ENCODE measurements at places on chromosomes 11 and 22.

DNA sequence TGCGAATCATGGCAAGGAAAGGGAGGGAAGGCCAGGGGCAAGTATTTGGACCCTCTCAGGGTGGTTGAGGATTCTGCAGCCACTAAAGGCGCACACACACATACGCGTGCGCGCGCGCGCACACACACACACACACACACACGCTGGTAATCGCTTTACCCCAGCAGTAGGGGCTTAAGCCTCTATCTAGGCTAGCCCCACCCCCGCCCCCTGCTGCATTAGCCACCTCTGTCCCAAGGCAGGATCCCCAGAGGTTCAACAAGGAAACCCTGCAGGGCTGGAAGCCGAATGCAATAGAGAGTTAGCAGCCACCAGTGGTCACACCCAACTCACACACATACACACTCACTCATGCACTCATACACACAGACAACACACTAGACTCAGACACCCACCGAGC lies 28.6 kb upstream of the ELFN2 start:
- DNase-seq, result no peak

- no peak for DNase-seq
These were observed 4.2 kb upstream of the SYT7 start for GRCh38 chr11:61585115-61585514.

DNA sequence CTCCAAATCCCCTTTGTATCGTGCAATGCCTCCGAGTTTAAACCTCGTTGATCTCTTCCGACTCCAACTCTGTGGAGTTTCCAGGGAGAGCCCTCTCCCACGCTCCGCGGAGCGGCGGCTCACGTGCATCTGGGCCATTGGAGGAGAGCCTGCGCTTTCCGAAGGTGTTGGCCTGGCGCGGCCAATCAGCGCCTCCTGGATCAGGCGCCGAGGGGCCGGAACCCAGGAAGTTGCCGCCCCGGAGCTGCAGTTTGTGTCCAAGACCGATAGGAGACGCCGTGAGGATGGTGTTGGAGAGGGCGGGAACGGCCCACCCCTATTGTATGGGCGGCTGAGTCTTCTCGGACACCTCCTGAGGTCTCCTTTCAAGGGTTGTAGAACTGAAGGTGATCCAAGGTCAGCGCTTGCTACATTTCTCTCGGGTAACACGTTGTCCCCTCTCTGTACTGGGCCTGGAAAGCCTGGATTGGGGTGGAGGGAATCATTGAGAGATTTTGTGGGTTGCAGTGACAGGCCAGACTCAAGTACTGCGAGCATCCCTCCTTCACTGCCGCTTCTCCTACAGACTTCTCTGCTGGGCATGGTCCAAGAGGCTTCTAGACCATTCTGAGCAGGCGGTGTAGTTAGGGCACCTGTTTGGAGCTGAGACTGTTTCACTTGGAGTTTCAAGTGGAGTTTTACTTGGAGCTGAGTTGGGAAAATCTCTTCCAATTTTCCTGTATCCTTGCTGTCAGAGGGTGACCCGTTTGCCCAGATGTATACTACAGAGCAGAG lies 1.7 kb downstream of the ADAMTS15 start:
- DNase-seq, result no peak

- DNase-seq, result no peak
These were observed 86.8 kb downstream of the AMOTL1 start for GRCh38 chr11:94854770-94855633.

DNA sequence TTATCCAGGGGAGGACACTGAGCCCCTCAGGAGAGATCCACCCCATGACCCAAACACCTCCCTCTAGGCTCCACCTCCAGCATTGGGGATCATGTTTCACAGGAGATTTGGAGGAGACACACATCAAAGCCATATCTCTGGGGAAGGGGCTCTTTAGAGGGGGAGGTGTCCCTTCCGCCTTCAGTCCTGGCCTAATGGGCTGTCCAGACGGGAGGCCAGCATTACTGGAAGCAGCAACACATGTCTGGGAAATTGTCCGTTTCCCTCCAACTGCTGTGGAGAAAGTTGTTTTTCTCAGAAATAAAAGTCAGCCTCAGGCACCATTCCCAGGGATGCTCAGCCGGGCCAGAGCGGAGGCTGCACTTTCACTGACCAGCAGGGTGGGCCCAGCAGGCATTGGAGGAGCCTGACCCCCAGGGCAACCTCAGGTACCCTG lies 9.5 kb downstream of the CACNA1I start:
- DNase-seq, result no peak

DNA sequence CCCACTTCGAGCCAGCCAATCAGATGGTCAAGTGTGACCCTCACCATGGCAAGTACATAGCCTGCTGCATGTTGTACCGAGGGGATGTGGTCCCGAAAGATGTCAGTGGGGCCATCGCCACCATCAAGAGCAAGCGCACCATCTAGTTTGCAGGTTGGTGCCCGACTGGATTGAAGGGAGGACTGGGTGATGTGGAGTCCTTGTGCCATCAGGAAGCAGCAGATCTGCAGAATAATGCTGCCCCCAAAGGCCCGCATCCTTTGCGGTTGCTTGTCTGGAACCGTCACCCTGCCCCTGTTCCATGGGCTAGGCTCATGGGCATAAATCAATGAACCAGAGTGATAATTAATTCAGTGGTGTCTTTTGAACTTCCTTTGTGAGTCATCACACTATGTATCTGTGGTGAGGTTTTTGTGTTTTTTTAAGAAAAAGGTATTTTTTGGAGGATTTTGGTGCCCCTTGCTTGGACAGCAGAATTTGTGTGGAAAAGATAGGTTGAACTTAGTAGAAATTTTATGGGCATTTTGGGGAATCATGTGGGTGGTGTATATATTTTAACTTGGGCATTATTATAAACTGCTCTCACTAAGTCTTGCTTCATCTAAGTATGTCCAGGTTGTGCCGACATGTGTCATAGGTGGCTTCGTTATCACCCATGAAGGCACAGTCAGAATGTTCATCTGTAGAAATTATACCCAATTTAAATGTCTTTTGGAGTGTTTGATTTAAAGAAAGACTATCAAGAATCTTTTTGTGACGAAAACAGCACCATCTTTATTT lies 22.3 kb downstream of the LRRC74B start:
- DNase-seq, result no peak

DNA sequence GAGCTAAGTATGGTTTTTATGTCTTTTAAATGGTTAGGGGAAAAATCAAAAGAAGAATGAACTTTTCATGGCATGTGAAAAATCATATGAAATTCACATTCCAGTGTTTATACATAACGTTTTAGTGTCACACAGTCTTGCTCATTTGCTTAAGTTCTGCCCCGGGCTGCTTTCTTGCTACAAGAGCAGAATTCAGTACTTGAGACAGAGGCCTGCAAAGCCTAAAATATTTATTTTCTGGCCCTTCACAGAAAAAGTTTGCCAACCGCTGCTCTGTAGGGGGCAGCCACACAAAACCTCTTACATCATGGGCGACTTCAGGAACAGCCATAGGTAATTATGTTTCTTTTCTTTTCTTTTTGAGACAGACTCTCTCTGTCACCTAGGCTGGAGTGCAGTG lies 1.0 kb upstream of the ATG2A start:
- DNase-seq, result no peak

GRCh38 chr11:72617080-72617762 lies 57.0 kb downstream of the PDE2A start:
- DNase-seq, result no peak

- DNase-seq, result no peak
These were observed 24.8 kb downstream of the GAB2 start for GRCh38 chr11:78392854-78393253.

GRCh38 chr22:26842103-26842502 lies 184.7 kb downstream of the MIAT start:
- no peak for DNase-seq

GRCh38 chr11:17649261-17649660 lies 70.1 kb upstream of the MYOD1 start:
- DNase-seq, result no peak

DNA sequence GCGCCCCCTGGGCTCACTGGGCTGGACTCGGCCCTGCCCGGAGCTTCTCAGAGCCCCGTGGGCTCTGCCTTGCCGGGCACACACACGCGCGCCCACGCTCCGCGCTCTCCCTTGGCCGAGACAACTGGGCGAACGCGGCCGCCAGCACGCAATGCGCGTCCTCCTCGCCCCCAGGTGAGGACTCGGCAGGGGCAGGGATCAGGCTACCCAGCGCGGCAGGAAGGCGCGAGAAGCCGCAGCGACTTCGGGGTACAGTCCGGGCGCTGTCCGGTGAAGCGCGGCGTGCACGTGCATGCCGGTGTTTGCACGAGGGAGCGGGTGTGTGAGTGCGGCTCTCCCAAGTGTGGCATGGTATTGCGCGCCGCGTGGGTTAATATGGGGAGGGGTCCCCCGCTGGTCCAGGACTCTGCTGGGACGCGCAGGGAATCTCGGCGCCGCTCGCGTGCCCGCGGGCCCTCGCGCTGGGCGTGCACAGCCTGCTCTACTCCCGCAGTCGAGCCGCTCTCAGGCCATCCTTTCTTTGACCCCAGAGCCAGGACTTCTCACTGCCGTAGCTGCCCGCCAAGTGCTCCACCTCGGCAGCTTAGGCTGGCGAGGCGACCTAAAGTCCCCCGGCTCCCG lies 5.4 kb downstream of the WNT7B start:
- DNase-seq, result no peak

DNA sequence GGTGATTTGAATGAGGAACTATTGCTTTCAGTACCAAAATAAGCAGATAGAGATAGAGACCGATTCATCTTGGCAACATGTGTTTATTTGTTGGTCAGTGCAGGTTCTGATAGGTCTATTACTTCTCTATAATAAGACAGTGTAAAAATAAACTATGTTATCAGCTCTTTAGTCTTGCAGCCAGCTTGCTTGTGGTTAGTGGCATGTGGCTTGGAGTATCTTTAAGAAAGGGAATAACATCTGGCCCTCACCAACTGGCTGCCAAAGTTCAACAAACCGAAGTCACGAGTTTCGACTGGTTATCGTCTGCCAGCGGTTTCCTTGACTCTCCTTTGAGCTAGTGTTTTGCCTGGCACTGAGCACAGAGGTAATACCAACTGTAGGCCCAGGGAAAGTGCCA lies 71.8 kb downstream of the CTTN start:
- no peak for DNase-seq

DNA sequence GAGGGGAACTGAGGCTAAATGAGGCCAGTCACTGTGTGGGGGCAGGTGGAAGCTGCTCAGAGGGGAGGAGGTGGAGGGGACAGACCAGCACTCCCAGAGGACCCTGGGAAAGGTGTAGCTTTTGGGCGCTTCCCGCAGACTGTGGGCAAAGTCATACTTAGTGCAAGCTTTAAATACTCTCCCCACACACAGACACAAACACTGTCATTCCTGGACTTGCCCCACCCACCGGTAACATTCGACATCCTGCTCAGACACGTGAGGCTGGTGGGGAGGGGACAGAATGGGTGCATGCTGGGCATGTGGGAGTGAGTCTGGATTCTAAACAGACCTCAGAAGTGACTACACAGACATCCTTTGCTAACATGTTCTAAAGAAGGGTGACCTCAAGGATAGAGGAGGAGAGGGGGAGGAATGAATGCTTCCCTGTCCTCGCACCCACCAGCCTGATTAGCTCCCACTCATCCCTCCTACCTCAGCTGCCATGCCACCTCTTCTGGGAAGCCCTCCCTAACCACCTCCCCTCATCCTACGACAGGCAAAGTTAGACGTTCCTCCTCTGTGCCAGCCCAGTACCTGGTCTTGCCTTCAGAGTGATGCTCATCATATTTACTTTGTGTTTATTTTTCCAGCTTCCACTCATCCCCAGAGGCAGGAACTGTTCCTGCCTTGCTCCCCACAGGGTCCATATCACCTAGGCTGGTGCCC lies 22.2 kb downstream of the TSKU start:
- DNase-seq, result no peak

- DNase-seq, result no peak
These were observed 37.8 kb downstream of the PRR5L start for GRCh38 chr11:36333897-36334296.

GRCh38 chr11:42770444-42771065 lies 541.2 kb upstream of the API5 start:
- DNase-seq, result no peak

DNA sequence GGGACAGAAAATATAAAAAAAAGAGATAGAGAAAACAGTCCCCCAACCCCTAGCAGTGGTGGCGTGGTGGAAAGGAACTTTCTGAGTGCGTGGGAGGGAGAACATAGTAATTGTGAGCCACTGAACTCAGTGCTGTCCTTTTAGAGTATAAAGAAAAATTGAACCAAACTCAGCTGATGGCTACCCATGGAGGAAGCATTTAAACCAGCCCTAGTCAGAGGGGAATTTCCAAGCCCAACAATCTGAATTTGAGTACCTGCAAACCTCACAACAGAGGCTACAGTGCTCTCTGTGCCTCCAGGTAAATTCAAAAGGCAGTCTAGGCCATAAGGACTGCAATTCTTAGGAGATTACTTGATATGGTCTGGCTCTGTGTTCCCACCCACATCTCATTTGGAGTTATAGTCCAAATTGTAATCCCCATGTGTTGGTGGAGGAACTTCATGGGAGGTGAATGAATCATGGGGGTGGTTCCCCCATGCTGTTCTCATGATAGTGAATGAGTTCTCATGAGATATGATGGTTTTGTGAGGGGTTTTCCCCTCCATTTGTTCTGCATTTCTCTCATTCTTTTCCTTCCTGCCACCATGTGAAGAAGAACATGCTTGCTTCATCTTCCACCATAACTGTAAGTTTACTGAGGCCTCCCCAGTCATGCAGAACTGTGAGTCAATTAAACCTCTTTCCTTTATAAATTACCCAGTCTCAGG lies 687.8 kb downstream of the FAM181B start:
- no peak for DNase-seq

- DNase-seq, result no peak
These were observed at the start of gene GRIA4 for GRCh38 chr11:105609832-105610781. Gene GRIA4 (plus strand): TSS chr11:105610073. CDS start chr11:105610998, 925 bp downstream.

GRCh38 chr11:44407211-44407996 lies 97.5 kb upstream of the ALX4 start:
- DNase-seq, result no peak

All from activated CD8-positive, alpha-beta memory T cell treated with anti-CD3 and anti-CD28 coated beads for 1 hour (primary cell).